ENCODE measurements at places on chromosomes 7 and 10.

- no peak for DNase-seq
Observed at GRCh38 chr10:79132681-79133381, 64.1 kb downstream of the ZMIZ1 start.

GRCh38 chr7:47587351-47587750 is 5.4 kb upstream of the TNS3 start:
- no peak for DNase-seq

DNA sequence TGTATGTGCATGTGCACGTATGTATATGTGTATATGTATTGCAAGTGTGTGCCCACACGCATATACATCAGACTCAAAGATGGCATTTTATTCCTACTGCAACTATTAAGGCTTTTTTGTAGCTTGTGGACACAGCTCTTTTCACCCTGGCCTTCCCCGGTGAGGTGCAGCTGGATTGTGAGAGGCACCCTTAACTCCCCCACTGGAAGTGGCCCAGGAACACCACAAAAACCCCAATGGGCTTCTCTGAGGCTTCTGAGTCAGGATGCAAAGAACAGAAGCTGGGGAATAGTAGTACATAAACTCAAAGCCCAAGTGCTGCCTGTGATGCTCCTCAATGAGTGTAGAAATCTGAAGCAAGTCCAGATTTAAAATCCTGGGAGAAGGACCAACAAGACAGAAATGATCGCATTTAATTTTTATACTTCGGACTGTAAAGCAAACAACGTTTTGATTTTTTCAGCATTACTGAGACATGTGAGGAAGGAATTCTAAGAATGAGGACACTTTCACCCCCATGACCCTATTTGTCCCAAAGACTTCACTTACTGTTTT is 369.2 kb upstream of the MGMT start:
- no peak for DNase-seq

- DNase-seq = peak; percentile 0
Observed at GRCh38 chr10:47195274-47195885, 104.6 kb upstream of the GDF10 start.

- DNase-seq = no peak
Observed at GRCh38 chr7:127706766-127707165, 54.8 kb downstream of the SND1 start.

- DNase-seq = no peak
Observed at GRCh38 chr7:73394422-73394821, 39.2 kb upstream of the FZD9 start.

DNA sequence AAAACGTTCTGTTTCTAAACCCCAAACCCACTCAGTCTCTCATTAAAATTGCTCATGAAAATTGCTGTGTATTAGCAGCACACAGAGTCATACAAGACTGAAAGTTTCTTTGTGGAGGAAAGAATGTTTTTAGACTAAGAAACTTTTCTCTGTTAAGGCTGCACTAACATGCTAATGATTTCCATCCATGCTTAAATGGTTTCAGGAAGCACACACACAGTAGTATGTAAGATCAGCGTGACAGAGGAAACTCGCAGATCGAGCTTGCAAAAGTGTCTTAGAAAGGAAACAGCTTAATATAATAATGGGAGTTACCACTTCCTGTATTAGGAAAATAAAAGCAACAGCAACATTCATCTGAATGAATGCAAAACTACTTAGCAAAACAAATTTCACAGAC is 112.7 kb downstream of the ICA1 start:
- DNase-seq = no peak

DNA sequence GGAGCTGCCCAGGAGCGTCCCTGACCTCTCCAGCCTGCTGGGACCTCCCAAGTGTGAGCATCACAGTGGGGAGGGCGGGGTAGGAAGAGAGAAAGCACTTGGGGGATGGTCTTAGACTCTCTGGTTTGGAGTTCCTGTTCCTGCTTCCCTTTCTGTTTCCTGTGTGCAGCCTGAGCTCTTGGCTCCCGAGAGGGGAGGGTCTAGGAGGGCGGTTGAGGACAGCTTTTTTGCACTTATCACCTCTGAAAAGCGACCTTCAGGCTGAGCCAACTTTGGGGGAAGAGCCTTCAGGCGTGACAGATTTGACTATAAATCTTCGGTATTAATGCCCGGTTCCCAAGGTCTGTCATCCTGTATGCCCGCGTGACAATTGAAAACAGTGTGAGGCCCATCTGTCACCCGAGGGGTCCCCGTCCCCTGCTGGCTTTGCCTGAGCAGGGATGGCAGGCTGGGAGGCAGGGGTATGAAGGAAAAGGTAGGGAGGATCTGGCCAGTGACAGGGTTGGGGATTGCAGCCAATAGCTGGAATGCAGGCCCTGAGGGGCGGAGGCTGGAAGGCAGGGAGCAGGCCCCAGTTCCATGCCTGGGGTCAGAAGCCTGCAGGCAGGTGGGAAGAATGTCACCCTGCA is 78.6 kb downstream of the CDH23 start:
- peak; percentile 46 for DNase-seq

- no peak for DNase-seq
Observed at GRCh38 chr7:103797647-103798307, 191.7 kb downstream of the RELN start.

DNA sequence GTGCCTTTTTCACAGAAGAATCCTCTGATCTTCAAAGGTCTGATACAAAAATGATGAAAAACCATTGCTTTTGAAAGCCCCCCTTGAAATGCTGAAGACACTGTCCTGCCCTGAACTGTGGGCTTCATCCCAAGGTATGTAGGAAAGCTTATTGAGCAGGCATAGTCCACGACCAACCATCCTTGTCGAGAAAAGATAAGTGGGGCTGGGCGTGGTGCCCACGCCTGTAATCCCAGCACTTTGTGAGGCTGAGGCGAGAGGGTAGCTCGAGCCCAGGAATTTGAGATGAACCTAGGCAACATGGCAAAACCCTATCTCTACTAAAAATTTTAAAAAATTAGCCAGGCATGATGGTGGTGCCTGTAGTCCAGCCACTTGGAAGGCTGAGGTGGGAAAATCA is 25.6 kb downstream of the TACR2 start:
- DNase-seq = no peak

- no peak for DNase-seq
Observed at GRCh38 chr10:12766223-12766622, 235.3 kb downstream of the CCDC3 start.

- no peak for DNase-seq
Observed at GRCh38 chr10:15609246-15609645, 110.5 kb downstream of the ITGA8 start.

DNA sequence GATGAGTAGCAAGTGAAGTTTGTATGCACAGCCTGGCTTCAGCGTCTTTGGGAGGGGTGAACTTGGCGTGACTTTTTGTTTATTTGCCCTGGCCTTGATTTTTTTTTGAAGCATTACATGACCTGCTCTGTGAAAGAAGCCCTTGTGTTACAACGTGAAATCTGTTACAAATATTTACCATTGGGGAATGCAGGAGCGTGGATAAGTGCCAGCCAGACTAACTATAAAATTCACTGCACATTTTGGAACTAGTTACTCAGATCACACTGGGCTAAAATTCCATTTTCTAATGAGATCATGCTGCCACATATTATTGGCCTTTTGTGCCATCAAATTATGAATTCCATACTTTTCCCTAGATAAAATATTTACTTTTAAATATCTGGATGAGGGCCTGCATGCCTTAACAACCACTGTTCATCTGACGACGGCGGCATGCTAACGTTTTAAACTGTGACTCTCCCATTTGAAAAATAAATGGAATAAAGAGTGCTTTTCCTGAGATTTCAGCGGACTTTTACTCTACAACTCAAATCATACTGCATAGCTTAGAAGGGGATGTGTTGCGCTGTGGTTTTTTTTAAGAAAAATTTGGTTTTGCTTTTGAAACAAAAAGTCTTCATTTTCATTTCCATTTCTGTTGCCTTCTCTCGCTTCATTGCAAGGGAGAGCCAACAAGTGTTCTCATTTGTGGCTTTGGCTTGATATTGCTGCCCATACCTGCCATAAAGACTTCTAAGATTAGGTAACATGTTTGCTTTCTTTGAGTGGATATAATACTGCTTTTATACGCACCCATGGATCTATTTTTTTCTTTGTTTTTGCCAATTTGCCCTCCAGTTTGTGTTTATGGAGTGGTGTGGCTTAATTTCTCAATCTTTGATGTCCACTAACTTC is 352.2 kb downstream of the TFEC start:
- DNase-seq = no peak

GRCh38 chr7:148772297-148773089 is 73.8 kb downstream of the CUL1 start:
- peak; percentile 84 for DNase-seq

- no peak for DNase-seq
Observed at GRCh38 chr10:132464256-132465192, 67.5 kb downstream of the PWWP2B start.

- no peak for DNase-seq
Observed at GRCh38 chr10:124676416-124677062, 67.6 kb downstream of the FAM53B start.

DNA sequence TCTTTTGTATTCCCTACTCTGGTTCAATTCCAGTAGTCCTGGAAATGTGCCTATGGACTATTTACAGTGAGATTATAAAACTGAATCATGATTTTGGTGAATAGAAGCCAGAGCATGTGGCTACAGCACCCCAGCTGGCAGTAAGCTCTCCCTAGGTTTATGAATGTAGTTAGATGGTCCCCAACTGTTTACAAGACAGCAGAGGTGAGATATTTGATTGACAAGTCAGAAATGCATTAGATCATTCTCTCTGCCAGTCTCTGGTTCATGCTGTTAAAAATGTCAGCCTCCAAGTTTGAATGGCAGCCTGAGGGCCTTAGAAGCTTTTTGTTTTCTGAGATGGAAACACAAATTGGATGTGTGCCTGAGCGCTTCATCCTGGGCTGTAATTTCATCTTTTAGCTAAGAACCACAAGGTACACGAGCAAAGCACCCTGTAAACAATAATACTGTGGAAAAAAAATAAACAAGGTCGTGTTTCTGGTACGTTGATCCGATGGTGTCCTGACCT is 85.0 kb downstream of the BTRC start:
- no peak for DNase-seq

DNA sequence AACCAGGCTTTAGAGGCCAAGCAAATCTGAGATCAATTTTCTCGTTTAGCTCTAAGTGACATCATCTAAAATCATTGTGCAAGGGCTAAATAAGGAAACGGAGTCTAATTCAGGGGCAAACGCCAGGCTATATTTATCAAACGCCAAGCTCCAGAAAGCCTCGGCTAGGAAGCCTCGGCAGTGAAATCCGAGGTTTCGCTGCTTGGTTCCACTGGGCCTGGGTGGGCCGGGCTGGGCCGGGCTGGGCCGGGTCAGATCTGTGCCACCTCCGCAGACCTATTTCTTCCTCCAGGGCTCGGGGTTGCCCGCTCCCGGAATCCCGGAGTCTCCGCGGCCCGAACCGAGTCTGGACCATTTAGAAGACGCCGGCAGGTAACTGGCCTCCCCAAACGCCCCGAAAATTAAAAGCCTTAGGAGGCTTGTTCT is 459 bp upstream of the FEZF1 start:
- DNase-seq = no peak

GRCh38 chr7:103843689-103844480 is 145.6 kb downstream of the RELN start:
- DNase-seq = no peak

- no peak for DNase-seq
Observed at GRCh38 chr10:117421985-117422384, 46.7 kb upstream of the PDZD8 start.

- DNase-seq = no peak
Observed at GRCh38 chr10:132900211-132900756, 42.1 kb downstream of the CFAP46 start.

DNA sequence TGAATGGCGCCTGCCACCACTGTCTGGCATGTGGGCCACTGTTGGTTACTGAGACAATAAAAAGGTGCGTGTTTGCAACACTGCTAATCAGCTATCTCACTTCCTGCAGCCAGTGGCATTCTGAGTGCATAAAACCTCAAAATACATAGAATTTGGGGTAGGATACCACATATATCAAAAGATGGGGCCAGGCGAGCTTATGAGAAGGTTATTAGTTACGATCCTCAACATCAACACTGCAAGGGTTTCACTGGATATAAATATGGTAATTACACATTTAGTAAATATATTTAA is 200.2 kb downstream of the WDR37 start:
- DNase-seq = no peak

DNA sequence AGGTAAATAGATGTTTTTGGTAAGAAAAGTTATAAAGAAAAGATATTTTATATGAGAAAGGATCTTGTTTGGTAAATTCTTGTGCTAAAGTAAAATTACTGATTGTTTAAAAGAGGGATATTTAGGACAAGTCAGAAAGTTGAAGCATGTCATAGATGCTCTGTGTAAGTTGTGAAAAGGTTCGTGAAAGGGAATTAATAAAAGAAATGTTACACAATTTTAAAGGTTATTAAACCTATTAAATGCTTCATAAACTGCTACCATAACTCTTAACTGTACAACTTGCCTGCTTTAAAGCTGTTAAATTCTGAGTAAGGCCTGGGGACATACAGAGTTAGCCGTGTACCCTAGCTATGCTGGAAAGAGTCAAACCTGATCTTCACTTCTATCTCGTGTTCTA is 634.1 kb downstream of the ACTR3B start:
- no peak for DNase-seq

GRCh38 chr10:118300320-118300719 is 41.8 kb downstream of the FAM204A start:
- DNase-seq = no peak

DNA sequence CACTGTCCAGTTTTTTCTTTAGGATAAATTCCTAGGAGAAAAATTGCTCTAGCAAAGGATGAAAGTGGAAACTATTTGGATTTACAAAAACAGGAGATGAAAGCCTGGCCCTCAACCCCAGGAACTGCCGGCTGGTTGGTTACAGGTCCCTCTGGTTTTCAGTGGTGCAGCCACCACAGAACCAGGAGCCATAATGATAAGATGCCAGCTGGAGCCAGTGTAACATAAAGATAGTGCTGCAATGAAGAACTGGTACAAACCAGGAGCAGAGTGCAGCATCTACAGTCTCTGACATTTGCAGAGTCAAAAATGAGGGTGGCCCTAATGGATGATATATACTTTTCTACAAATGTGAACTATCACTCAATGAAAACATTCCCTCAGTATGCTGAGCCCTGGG is 20.4 kb upstream of the NUP42 start:
- no peak for DNase-seq

- no peak for DNase-seq
Observed at GRCh38 chr10:89404104-89405047, 10.0 kb upstream of the IFIT5 start.

DNA sequence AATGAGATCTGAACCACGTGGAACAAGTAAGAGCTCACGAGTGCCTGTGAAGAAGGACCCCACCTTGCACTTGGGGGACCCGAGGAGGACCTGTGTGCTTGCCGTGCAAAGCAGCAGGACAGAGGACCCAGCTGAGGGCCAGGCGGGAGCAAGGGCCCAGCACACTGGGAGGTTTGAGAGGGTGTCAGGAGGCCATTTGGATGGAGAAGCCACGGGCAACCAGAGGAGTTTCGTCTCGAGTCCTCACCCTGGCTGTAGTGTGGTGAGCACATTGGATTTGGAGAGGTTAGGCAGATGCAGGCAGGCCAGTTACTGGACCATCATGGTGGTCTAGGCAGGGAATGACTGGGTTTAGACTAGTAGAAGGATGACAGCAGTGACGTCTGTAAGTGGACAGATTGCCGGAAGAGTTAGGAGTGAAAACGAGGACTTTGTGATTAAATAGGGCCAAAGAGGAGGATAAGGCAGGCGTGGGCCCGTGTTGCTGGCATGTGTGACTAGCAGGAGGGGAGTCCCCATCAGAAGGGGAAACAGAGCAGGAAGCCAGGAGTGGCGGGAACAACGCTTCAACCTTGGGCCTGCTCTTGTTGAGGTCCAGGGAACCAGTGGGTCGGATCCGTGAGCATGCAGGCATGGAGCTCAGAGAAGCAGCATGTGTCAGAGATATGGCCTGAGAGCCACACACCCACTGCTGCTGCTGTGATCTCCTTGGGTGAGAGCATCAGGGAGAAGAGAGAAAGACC is 208.2 kb downstream of the MGMT start:
- no peak for DNase-seq

GRCh38 chr10:546971-547590 is 142.4 kb downstream of the DIP2C start:
- DNase-seq = no peak
